Naive B cell (primary cell): ENCODE measurements at places on chromosomes 2 and 18.

- no peak for DNase-seq
Observed at GRCh38 chr2:18721038-18721922, 131.9 kb upstream of the NT5C1B start.

- peak; percentile 12 for DNase-seq
Observed at GRCh38 chr18:13136056-13136903, 82.3 kb upstream of the LDLRAD4 start.

- no peak for DNase-seq
Observed at GRCh38 chr18:47566809-47567208, 315.3 kb upstream of the SKOR2 start.

- no peak for DNase-seq
Observed at GRCh38 chr18:31148600-31148999, 14.1 kb downstream of the DSC1 start.

- peak; percentile 15 for DNase-seq
Observed at GRCh38 chr2:36618381-36618780, 20.4 kb upstream of the FEZ2 start.
